ENCODE measurements at places on chromosomes 11 and 22.

GRCh38 chr11:33663121-33663520 lies 37.5 kb downstream of the C11orf91 start:
- no peak for DNase-seq

DNA sequence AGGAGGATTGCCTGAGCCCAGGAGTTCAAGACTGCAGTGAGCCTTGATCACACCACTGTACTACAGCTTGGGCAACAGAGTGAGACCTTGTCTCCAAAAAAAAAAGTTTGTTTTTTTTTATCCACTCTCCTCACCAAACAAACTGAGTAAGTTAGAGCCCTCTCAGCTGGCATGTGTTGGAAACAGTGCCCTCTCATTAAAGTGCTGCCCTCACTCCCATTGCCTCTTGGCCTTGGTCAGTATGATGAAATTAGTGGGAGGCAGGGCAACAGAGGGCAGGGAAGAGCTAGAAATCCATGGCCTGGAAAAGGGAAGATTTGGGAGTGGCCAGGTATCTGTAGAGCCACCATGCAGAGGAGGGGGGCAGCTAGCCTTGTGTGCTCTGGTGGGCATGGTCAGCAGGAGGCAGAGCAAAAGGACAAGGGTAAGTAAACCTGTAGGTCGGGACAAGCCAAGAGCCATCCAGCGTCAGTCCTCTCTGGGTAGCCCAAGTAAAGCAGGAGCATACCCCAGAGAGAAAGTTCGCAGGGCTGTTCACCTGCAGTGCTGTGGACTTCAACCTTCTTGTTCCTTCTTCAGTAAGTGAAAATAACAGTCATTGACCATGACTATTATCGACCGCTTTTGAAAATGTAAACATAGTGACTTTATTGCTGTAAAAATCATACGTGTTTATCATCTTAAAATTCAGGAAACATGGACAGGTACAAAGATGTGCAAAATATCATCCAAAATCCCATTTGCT lies 28.2 kb downstream of the PIK3IP1 start:
- no peak for DNase-seq

GRCh38 chr11:27216270-27217149 lies 146.5 kb downstream of the CCDC34 start:
- DNase-seq: peak; percentile 81

GRCh38 chr22:24471570-24471969 lies 23.6 kb upstream of the UPB1 start:
- DNase-seq: peak; percentile 70

DNA sequence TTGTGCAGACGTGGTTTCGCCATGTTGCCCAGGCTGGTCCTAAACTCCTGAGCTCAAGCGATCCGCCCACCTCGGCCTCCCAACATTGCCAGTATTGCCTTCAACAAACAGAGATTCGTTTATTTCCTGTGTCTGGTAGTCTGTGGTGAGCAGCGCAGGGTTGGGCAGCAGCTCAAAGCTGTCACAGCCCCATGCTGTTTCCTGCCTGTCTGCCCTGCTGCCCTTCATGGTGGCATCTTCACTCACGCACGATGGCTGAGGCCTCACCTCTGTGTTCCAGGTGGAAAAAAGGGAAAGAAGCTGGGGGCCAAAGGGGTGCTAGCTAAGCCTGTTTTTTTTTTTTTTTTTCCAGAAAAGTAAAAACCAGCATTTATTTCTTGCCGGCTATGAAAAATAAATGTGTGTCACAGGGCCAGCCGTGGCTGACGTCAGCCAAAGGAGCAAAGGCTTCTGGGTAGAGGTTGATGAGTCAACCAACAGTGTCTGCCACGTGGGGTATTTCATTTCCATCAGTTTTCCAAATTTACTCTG lies 28.8 kb downstream of the TBC1D22A start:
- no peak for DNase-seq

GRCh38 chr11:15519124-15519791 lies 404.5 kb downstream of the INSC start:
- no peak for DNase-seq

GRCh38 chr22:41863472-41863871 lies 30.6 kb downstream of the SREBF2 start:
- no peak for DNase-seq

DNA sequence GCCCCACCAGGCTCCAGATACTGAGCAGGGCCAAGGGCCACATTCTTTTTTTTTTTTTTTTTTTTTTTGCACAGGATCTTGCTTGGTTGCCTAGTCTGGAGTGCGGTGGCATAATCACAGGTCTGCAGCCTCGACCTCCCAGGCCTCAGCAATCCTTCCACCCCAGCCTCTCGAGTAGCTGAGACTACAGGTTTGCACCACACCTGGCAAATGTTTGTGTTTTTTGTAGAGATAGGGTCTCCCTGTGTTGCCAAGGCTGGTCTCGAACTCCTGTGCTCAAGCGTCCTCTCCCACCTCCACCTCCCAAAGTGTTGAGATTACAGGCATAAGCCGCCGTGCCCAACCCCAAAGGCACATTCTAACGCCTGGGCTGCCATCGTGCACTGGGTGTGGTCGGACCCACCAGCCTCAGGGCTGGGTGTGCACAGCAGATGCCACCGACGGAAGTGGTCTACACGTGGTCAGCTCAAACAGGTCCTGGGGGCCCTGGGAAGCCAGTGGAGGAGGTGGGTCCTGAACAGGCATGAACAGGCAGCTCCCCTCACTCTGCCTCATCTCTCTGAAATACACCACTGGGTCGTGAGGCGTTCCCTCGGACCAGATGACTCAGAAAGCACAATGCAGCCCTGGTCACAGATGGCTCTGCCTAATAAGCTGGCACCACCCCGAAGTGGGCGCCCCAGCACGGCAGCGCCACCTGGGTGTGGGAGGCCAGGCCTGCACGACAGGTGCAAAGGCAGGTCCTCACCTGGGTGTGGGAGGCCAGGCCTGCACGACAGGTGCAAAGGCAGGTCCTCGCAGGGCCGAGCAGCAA lies 5.1 kb upstream of the B4GALNT4 start:
- no peak for DNase-seq

DNA sequence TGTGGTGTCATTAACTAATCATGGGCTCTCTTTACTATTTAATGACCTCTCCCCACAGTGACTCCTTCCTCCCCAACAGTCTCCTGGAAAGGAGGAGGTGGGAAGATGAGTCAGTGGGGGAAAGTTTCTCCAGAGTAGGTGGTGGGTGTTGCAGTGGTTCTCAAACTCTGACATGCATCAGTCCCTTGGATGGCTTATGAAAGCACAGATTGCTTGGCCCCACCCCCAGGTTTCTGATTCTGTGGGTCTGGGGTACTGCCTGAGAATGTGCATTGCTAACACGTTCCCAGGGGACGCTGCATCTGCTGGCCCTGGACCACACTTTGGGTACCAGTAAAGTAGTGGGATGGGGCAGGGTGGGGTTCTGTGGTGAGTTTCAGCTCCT lies 9.8 kb downstream of the CD82 start:
- DNase-seq: no peak

GRCh38 chr11:64743591-64744543 lies at the start of gene RASGRP2:
Gene RASGRP2, minus strand, starts transcription at chr11:64744142. Its CDS starts 1,276 bp downstream, at chr11:64742866.
- DNase-seq: peak; percentile 88

DNA sequence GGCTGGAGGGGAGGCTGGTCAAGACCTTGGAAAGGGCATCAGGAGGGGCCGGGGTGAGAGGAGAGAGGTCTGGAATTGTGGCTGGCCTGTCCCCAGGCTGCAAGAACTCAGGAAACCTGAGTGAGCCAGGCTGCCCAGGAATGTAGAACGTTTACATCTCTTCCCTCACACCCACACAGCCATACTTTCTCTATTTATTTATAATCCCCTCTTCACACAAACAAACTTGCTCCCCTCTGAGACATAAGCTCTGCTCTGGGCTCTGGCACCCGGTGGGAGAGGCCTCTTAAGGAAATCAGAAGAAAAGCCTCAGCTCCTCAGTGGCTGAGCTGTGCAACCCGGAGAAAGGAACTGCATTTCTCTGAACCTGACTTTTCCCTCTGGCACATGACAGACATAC lies 5.5 kb downstream of the CHRDL2 start:
- DNase-seq: no peak

DNA sequence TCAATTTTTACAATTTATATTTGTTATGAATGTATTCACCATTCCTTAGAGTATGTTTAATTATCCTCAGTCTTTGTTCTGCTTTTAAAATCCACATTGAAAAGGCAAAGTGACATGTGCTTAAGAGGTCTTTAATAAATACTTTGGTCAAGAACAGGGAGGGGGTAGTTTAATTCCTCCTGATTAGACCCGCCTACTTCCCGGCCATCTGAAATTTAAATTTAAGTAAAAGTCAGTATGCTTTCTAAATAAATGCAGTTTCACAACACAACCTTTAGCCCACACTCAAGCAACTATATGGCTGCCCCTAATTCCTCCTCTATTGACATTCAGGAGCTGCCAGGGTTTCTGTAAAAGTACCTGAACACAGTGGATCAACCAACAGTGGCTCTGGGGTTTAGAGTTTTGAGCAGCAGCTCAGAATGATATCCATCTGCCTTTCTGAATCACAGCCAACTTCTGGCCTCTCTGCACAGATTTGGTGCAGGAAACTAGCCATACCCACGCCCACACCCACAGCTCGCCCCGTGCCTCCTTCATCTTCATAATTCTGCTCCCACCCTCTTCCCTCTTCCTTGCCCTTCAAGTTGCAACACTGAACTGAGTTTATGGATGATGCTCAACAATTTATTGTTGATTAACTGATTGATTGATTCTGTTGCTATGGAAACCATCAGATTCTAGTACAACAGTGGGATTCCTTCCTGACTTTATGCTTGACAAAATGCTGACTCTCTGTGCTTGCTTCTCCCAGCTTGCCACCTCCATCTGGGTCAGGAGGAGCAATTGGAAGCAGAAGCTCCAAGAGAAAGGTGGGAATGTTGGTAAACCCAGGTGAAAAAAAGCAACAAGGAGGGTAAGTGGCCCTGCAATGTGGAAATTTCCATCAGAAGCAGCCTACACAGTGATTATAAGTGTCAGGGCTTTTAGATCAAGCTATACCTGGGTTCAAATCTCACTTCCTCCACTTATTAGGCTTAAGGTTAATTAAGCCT lies 70.8 kb downstream of the PANX1 start:
- no peak for DNase-seq

DNA sequence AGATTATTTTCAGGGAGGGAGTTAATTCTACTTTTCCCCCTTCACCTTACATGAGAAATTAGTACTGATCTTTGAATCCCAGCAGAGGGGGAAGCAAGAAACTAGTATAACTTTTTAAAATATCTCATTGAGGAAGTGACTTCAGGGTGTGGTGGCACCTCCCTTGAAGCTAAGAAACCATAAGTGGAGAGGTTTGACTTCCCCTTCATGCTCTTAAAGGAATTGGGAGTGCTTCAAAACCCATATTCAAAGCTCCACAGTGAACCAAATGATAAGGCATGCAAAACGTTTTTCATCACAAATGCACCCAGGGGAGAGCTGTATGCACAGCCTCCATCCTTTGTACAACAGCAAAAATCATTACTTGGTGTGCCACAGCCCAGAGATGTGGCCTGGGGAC lies 540 bp downstream of the MS4A14 start:
- DNase-seq: no peak

- DNase-seq: no peak
These were observed 2.5 kb downstream of the NNMT start for GRCh38 chr11:114298710-114299109.

DNA sequence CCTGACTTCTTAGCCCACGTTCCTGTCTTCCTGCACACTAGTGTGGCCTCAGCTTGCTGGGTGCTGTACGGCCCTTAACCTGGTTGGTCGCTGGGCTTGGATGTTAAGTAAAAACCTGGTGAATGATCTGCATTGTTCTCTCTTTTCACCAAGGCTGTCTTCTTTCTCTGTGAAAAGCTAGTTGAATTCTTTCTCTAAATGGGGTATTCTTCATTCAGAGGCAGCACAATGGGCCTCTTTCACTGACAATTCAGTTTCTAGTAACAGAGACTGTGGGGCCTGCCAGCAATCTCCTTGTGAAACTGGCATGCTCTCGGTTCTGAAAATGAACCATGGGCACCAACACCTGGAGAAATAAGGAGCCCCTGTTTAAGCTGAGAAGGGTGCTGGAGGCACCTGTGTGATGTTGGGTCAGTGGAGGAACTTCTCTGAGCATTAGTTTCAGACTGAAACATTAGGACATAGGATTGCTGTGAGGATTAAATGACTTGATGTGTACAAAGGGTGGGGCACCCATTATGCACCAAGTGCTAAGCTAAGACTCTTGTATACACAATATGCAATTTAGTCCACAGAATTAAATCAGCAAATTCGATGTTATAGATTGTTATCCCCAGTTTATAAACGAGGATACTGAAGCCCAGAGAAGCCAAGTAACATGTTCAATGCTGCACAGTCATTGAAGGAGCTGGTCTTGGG lies 33.1 kb upstream of the ELF5 start:
- no peak for DNase-seq

GRCh38 chr22:19599626-19600243 lies 75.5 kb upstream of the CLDN5 start:
- DNase-seq: no peak

DNA sequence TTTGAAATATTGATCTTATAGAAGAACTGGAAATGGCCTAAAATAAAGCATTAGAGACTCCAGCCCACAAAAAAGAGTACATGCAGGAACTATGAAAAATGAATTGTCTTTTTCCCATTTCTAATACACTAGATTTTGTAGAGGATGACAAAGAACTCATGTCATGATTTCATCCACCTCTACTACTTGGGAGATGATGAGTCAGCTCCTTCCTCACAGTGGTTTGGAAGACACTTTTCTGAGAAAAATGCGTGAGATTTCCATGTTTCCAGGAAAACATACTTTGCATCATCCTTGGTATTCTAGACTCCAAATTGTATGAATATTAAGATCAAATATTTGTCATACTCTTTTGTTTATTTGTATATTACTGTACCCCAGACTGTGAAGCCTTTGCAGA lies 500.5 kb downstream of the FAM181B start:
- no peak for DNase-seq

DNA sequence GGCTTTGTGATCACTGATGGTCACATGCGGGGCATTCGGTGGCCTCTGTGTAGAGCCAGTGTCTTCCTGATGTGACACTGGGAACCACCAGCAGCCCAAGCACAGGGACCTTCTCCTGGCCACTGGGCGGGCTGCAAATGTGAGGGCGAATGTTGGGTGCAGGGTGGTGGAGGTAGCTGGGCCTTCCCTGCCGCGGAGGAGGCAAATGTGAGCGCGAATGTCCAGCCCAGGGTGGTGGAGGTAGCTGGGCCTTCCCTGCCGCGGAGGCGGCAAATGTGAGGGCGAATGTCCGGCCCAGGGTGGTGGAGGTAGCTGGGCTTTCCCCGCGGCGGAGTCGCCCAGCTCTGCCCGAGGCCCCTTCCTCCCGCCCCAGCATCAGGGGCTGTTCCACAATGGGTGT lies 23.3 kb downstream of the PTDSS2 start:
- no peak for DNase-seq

DNA sequence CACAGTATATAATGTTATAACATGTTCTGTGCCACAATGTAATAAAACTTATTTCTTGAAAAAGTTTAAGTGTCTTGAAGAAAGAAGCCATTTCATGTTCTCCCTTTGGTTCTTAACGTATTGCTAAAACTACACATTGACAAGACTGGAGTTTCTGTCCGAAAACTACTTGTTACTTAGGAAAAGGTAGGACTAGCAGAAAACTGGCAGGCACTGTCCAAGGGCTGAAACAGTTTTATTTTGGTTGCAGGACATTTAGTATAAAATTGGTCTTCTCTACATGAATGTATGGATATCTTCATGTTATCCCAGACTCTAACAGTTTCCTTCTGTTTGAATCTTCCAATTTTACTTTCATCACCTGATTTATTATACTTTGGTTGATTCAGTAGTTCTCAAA lies 1027.1 kb downstream of the LRRC4C start:
- DNase-seq: no peak
